Chondrocyte (in vitro differentiated cells): ENCODE measurements at places on chromosomes 6 and 20.

DNA sequence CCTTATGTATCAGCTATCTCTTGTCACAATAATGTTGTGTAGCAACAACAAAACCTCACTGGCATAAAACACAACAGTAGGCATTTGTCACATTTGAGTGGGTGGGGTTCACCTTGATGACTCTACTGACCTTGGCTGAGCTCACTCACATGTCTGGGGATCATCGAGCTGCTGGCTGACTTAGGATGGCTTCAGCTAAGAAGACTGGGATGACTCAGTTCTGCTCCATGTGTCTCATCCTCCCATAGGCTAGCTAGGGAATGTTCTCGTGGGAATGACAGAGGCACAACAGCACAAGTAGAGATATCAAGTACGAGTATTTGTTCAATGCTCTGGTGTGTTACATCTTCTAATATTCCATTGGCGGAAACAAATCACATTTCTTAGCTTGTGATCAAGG is 167.9 kb downstream of the PLCB1 start:
- no peak overlapping the region for H3K27ac ChIP-seq
- DNase-seq = no peak
- peaks cover 1% of the 10 kb centered on the region for H3K27me3 ChIP-seq
- no peaks in the 10 kb centered on the region for H3K36me3 ChIP-seq
- no peak overlapping the region for H3K4me3 ChIP-seq

- H3K4me1 ChIP-seq = peaks cover 29% of the 10 kb centered on the region
- H3K36me3 ChIP-seq = peaks cover 34% of the 10 kb centered on the region
- no peak for DNase-seq
Observed at GRCh38 chr6:4129446-4129845, 5.9 kb downstream of the ECI2 start.

- no peaks in the 10 kb centered on the region for H3K4me1 ChIP-seq
- H3K27me3 ChIP-seq = peaks cover 5% of the 10 kb centered on the region
- H3K27ac ChIP-seq = no peak overlapping the region
- H3K36me3 ChIP-seq = no peaks in the 10 kb centered on the region
- no peak for DNase-seq
Observed at GRCh38 chr6:76472858-76473257, 400.4 kb upstream of the IMPG1 start.

GRCh38 chr6:51765230-51765629 is 322.2 kb downstream of the PKHD1 start:
- no peak overlapping the region for H3K27ac ChIP-seq
- H3K27me3 ChIP-seq = no peaks in the 10 kb centered on the region
- DNase-seq = no peak
- H3K36me3 ChIP-seq = peaks cover 4% of the 10 kb centered on the region

GRCh38 chr20:59810449-59811187 is 122.8 kb downstream of the SYCP2 start:
- H3K36me3 ChIP-seq = no peaks in the 10 kb centered on the region
- no peak for DNase-seq
- H3K4me3 ChIP-seq = no peak overlapping the region
- no peaks in the 10 kb centered on the region for H3K4me1 ChIP-seq

- H3K4me1 ChIP-seq = no peaks in the 10 kb centered on the region
- H3K36me3 ChIP-seq = no peaks in the 10 kb centered on the region
- H3K4me3 ChIP-seq = no peak overlapping the region
- peaks cover 2% of the 10 kb centered on the region for H3K27me3 ChIP-seq
- no peak overlapping the region for H3K27ac ChIP-seq
Observed at GRCh38 chr6:123211777-123212545, 215.9 kb downstream of the CLVS2 start.

DNA sequence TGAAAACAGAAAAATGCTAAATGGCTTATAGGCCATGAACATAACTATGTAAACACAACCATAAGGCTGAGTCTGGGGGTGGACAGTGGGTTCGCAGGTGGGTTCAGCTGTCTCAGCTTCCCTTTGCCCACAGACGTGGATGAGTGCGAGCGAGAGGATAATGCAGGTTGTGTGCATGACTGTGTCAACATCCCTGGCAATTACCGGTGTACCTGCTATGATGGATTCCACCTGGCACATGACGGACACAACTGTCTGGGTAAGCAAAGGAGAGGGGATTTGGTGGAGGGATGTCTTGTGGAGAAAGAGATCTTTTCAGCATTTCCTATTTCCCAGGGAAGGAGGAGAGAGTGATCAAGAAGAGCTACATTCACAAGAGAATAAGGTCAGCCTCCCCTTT is 14.7 kb downstream of the SCUBE3 start:
- DNase-seq = no peak
- H3K4me3 ChIP-seq = no peak overlapping the region
- H3K4me1 ChIP-seq = peaks cover 22% of the 10 kb centered on the region
- H3K36me3 ChIP-seq = peaks cover 15% of the 10 kb centered on the region
- H3K27me3 ChIP-seq = no peaks in the 10 kb centered on the region

DNA sequence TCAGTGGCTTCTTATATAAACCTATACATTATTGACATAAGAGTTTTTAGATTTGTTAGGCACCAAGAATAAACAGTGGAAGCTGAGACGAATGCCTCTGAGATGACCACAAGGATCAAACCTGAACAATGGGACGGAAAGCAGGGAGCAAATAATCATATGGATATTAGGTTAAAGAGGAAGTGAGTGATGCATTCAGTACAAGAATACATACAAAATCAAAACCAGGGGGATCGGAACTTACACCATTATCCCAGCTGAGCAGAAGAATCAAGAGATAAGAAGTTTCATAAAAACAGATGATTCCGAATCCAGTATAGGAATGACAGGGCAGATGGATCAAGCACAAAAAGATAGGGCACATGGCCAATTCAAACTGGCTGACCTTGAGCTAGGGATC is 21.9 kb upstream of the CNKSR3 start:
- no peaks in the 10 kb centered on the region for H3K4me1 ChIP-seq
- no peak for DNase-seq
- H3K4me3 ChIP-seq = no peak overlapping the region
- no peaks in the 10 kb centered on the region for H3K36me3 ChIP-seq
- H3K27me3 ChIP-seq = no peaks in the 10 kb centered on the region

DNA sequence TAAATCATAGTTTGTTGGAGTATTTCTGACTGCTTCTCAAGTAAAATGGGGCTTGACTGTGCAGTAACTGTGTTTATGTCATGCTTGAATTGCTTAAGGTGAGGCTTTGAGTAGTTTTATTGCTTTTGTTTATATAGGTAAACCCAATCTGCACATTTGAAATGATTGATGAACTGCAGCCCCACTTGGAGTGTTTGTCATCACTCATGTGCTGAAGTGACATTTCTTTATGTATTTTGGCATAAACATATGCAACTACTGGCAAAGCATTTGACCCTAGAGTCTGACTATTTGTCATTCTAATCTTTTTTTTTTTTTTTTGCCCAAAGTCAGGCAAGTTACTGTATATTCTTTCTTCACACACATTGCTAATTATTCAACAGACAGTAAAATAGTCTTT is 491.4 kb upstream of the POU3F2 start:
- no peaks in the 10 kb centered on the region for H3K36me3 ChIP-seq
- H3K4me3 ChIP-seq = no peak overlapping the region
- H3K27ac ChIP-seq = no peak overlapping the region
- no peak for DNase-seq
- H3K4me1 ChIP-seq = no peaks in the 10 kb centered on the region
- peaks cover 5% of the 10 kb centered on the region for H3K27me3 ChIP-seq

DNA sequence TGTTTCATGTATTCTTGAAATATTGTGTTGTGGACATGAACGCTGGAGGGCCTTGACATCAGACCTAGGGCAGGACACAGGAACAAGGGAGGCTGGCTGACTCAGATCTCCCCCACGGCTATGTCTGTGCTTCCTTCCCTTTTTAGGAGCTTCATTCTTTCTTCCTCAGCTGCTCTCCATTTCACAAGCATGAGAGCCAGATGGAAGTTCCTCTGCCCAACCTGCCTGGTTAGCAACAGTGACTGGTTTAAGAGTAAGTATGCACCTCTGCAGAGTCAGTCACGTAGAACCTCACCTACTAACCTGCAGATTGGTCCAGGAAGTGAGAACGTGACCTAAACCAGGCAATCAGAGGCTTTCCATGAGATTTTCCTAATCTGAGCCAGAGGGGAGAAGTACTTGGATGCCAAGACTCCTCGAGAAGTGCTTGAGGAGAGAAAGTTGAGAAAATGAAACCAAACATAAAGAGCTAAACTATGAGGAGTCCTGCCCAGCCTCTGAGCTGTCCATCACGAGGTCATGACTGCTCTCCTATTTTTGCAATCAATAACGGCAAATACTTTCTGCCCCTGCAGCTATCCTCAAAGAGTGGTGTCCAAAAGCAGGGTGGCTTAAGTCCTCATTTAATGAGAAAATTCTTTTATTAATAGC is 465.2 kb upstream of the CITED2 start:
- no peak overlapping the region for H3K4me3 ChIP-seq
- peaks cover 2% of the 10 kb centered on the region for H3K36me3 ChIP-seq
- no peak for DNase-seq
- H3K27me3 ChIP-seq = no peaks in the 10 kb centered on the region

DNA sequence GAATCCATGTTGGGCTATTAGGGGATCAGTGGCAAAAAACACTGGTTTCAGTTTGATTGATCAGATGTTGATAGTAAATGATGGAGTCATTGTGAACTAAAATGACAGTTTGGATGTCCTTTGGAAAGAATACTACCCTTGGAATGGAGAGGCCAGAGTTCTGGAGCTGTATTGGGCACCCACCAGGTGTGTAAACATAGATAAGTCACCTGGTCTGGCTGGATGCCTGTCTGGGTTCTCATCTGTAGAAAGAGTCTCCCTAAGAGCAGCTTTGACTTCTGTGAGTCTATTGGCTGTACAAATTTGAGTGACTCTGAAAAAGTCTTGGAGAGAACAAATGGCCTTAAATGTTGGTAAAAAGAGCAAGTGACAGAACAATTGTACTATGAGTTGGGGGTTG is 115.0 kb downstream of the SCP2D1 start:
- no peaks in the 10 kb centered on the region for H3K4me1 ChIP-seq
- H3K4me3 ChIP-seq = no peak overlapping the region
- H3K27me3 ChIP-seq = no peaks in the 10 kb centered on the region
- H3K27ac ChIP-seq = no peak overlapping the region

DNA sequence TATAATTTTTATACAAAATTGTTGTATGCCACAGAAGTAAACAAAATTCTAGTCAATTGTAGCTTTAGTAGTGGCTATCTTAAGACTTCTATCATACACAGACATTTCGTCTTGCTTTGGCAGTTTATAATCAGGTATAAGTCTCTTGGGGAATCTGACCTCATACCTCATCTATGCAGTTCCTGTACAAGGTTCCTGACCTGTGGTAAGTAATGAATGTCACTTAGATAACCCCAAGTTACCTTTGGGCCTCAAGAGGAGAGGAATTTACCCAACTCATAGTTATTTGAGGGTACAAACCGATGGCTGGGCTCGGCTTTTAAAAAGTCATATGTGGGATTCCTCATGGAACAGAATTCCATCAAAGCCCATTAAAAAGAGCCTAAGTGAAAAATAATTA is 58.8 kb upstream of the UNC93A start:
- H3K4me1 ChIP-seq = no peaks in the 10 kb centered on the region
- H3K36me3 ChIP-seq = no peaks in the 10 kb centered on the region
- no peak for DNase-seq
- H3K27ac ChIP-seq = no peak overlapping the region

GRCh38 chr6:82555801-82556200 is 192.2 kb downstream of the TPBG start:
- no peak overlapping the region for H3K4me3 ChIP-seq
- peaks cover 24% of the 10 kb centered on the region for H3K27me3 ChIP-seq
- no peak overlapping the region for H3K27ac ChIP-seq
- no peak for DNase-seq
- H3K4me1 ChIP-seq = no peaks in the 10 kb centered on the region

- peaks cover 9% of the 10 kb centered on the region for H3K4me1 ChIP-seq
- DNase-seq = no peak
- H3K27ac ChIP-seq = no peak overlapping the region
- H3K27me3 ChIP-seq = no peaks in the 10 kb centered on the region
- H3K4me3 ChIP-seq = no peak overlapping the region
Observed at GRCh38 chr6:3124667-3125066, 6.2 kb downstream of the BPHL start.

GRCh38 chr20:45283551-45284057 is 23.0 kb upstream of the RBPJL start:
- H3K4me1 ChIP-seq = no peaks in the 10 kb centered on the region
- no peak overlapping the region for H3K27ac ChIP-seq
- peaks cover 44% of the 10 kb centered on the region for H3K27me3 ChIP-seq
- no peaks in the 10 kb centered on the region for H3K36me3 ChIP-seq
- no peak overlapping the region for H3K4me3 ChIP-seq

DNA sequence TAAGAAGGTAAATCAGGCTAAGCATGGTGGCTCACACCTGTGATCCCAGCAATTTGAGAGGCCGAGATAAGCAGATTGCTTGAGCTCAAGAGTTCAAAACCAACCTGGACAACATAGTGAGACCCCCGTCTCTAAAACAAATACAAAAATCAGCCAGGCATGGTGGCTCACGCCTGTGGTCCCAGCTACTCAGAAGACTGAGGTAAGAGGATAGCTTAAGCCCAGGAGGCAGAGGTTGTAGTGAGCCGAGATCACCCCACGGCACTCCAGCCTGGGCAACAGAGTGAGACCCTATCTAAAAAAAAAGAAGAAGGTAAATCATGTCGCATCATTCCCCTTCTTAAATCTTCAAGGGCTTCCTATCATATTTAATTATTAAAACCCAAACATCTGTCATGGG is 39.0 kb upstream of the PRND start:
- no peak overlapping the region for H3K27ac ChIP-seq
- H3K4me1 ChIP-seq = peaks cover 13% of the 10 kb centered on the region
- DNase-seq = no peak

- H3K27ac ChIP-seq = peak overlapping the region; percentile 57
- H3K4me3 ChIP-seq = peak overlapping the region; percentile 25
- DNase-seq = peak; percentile 96
- H3K27me3 ChIP-seq = peaks cover 3% of the 10 kb centered on the region
- no peaks in the 10 kb centered on the region for H3K36me3 ChIP-seq
Observed at GRCh38 chr6:37077905-37078296, 72.4 kb downstream of the FGD2 start.

DNA sequence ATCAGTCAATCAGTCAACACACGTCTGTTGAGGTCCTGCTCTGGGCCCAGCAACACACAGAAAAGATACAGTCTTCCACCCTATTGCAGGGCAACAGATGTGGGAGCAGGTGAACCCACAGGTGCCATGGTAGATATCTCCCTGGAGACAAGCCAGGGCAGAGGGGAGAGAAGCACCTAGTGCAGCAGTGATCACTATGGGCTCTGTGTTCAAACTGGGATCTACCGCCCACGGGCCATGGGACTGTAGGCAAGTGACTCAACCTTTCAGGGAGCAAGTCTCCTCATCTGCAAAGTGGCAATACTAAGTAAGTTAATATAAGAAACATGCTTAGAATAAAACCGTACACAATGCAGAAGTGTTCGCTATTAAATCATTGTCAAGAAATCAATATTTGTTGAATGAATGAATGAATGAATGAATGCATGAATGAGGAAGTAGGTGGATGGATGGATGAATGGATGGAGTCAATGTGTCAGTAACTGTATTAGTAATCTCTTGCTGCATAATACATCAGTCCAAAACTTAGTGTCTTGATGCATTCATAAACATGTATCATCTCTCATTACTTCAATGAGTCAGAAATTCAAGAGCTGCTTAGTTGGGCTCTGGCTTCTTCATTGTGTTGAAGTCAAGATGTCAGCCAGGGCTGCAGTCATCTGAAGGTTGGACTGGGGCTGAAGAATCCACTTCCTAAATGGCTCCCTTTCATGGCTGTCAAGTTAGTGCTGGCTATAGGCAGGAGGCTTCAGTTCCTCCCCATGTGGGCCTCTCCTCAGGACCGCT is 31.9 kb upstream of the NFATC2 start:
- no peak overlapping the region for H3K27ac ChIP-seq
- no peaks in the 10 kb centered on the region for H3K4me1 ChIP-seq
- no peaks in the 10 kb centered on the region for H3K27me3 ChIP-seq
- no peak for DNase-seq
- H3K36me3 ChIP-seq = no peaks in the 10 kb centered on the region
- no peak overlapping the region for H3K4me3 ChIP-seq
